GM19239 (cell line): ENCODE measurements at places on chromosomes 5 and 9.
A peak's percentile ranks its signal among the peaks of the same experiment; 100 is the strongest.

GRCh38 chr9:79883073-79883645, 311.4 kb downstream of the TLE4 start:
- no peak for DNase-seq

GRCh38 chr9:101593345-101593744, 1.4 kb downstream of the PPP3R2 start:
- no peak for DNase-seq

GRCh38 chr5:127295454-127295853, 4.9 kb downstream of the MEGF10 start:
- DNase-seq, result no peak

DNA sequence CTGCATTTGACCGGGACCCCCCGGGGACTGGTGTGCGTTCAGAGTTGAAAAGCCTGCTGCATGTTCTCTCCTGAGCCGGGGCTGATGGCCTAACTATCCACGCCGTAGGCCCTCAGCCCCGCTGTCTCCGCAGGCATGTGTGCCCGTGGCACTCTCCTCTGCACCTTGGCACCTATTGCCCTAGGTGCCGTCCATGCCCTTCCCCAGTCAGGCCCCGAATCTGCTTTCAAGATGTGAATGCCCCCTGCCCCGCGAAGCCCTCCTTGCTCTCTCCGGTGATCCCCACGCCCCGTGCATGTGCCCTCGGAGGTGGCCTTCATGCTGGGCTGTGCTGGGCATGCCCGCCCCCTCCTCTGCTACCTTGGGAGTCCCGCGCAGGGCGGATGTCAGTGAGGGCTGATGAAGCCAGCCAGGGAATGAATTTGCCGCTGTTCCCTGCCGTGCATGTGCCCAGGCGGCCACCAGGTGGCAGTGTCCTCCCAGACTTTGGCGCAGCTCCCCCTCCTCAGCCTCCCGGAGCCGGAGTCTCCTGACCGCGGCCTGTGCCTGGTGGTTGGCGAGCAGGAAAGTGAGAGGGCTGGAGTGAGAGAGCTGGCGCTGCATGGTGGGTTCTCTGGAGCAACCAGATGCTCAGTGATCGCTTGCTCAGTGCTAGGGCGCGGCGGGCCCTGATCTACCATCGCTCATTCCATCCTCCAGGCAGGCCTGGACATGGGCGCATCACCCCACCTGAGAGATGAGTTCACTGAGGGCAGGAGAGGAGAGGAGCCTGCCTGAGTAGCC, 112.9 kb upstream of the LMX1B start:
- peak; percentile 80 for DNase-seq

DNA sequence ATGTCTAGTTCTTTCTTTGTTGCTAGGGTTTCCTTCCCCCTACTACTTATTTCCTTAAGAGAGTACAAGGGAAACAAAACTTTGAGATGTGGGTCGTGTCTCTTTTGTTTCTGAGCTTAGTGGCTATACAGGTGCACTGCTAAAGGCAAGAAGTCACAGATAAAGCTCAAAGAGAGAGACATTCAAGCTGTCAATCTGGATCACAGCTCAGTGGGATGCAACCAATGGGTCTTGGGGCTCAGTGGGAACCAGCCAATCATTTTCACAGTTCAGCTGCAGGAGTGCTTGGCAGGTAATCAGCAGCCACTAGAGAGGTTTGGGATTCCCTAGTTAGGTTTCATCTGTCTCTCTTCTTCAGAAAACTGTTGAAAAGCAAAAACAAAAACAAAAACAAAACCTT, 135.4 kb upstream of the SGCD start:
- no peak for DNase-seq

DNA sequence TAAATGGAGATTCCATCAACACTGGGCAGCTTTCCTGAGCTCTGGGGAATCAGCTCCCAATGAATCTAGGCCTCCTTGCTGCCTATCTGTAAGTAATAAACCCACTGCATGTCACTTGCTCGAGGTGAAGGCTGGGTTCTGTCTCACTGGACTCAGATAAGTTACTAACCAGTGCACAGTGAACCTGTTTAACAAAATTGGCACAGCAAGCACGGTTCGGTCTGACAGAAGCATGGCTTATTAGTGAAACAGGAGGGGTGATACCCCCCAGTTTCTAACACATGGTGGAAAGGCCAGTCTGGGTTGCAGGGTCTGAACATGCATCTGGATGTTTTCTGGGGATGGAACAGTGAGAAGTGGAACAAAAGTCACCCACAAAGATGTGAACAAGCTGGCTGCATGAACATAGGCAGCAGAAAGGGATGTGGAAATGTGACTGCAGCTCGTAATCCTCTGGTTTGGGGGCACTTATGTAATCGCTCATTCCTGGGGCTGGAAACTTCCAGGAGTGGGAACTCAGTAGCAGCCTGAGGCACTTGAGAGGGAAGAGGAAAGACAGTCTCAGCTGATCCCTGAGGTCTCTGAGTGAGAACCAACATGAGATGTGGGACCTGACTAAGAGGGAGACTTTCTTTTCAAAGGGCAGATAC, 37.7 kb downstream of the UGT3A2 start:
- no peak for DNase-seq

DNA sequence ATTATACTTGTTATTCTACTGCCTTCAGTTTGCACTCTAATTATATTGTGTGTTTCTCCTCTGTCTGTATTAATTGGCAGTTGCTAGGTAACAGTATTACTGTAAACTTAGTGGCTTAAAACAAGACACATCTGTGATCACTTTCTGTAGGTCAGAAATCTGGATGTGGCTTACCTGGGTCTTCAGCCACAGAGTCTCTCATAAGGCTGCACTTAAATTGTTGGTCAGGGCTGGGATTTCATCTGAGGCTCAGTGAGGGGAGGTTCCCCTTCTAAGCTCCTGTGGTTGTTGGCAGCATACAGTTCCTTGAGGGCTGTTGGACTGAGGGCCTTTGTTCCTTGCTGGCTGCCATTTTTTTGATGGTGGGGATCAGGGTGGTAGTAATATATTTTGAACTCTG, 68.8 kb downstream of the SLC44A1 start:
- DNase-seq, result no peak

DNA sequence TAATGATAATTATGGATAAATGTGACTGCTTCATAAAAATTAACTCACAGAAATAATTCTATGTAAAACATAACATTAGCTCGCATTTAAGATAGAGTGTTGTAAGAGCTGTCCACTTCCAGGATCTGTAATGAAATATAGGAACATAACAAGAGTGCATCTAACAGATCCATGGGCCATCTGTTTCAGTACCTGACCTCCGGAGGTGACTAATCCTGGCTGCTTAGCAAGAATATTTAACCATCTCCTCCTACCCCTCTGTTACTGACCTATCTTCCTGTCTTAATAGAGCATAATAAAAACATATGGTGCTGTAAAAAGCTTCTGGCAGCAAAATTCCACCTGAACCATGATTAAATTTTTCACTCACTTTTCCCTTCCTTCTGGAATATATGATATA, 7.1 kb downstream of the PLCXD3 start:
- no peak for DNase-seq

DNA sequence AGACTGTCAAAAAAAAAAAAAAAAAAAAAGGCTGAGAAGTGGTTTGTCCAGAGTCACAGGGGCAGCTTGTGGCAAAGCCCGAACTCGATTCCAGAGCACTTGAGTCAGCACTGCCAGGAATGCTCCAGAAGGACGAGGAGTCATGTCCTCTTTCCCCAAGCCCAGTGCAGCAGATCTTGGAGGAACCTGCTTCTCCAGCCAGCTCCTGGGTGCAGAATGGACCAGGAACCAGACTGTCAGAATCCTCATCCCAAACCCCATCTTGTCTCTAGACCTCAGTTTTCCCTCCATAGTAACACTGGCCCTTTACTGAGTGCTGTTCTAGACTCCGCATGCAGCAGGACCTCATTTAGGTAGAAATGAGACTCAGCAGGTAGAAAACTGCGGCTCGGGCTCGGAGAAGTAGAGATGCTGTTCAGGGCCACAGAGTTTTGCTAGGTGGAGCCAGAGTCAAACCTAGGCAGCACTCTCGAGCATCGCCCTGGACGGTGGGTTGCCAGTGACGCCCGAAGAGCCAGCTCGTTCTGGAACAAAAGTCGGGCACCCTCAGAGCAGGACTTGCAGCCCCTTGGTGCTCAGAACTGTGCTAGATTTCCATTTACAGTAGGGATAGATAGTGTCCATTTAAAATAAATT, 15.4 kb downstream of the CD74 start:
- DNase-seq, result no peak

- DNase-seq, result no peak
These were observed 5.5 kb upstream of the SET start for GRCh38 chr9:128683340-128684064.

GRCh38 chr5:141077826-141078225, 16.6 kb upstream of the PCDHB2 start:
- no peak for DNase-seq

- DNase-seq, result no peak
These were observed 90.7 kb downstream of the MEF2C start for GRCh38 chr5:88792144-88792840.

- no peak for DNase-seq
These were observed 28.1 kb downstream of the CAMSAP1 start for GRCh38 chr9:135879237-135879601.

GRCh38 chr5:130092991-130093390, 188.7 kb downstream of the CHSY3 start:
- DNase-seq, result no peak

DNA sequence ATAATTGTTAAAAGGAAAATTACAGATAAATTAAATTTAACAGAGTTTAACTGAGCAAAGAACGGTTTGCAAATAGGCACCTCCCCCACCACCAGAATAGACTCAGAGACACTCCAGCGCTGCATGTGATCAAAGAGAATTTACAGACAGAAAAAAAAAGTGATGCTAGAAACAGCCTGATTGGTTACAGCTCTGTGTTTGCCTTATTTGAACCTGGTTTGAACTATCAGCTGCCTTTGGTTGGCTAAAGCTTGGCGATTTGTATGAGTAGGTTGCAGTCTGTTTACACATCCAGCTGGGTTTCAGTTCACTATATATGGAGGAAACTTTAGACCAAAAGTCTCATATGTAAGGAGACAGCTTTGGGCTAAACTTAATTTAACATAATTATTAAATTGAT, 249.1 kb downstream of the ENC1 start:
- DNase-seq, result no peak

DNA sequence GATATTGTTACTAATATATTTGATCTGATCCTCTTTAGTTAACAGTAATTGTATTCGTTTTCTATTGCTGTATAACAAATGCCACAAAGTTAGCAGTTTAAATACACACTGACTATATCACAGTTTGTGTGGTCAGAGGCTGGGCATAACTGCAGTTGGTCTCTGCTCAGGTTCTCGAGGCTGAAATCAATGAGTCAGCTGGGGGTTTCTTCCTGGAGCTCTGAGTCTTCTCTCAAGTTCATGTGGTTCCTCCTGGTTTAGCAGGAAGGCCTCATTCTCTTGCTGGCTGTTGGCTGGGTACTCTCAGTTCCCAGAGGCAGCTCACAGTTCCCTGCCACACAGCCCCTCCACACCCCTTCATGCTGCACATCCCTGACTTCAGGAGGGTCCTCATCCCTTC, 20.7 kb downstream of the COL23A1 start:
- no peak for DNase-seq

- no peak for DNase-seq
These were observed 56.5 kb downstream of the RXRA start for GRCh38 chr9:134382733-134383132.

- DNase-seq, result no peak
These were observed 7.7 kb upstream of the PTPDC1 start for GRCh38 chr9:94076557-94076956.
